ENCODE measurements at places on chromosomes 13 and 19.

DNA sequence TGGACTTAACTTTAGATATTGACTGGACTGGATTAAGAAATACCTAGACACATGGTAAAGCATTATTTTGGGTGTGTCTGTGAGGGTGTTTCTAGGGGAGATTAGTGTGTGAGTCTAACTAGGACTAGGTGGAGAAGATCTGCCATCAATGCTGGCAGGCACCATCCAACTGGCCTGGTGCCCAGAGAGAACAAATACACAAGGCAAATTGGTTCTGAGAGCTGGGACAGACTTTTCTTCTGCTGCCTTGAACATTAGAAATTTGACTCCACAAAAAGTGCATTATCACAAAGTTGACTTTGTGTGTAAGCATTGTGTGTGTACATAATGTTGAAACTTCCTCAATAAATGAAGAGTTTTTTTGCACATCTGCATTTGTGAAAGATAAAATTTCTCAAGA is 522.1 kb downstream of the SUCLA2 start:
- DNase-seq: no peak

DNA sequence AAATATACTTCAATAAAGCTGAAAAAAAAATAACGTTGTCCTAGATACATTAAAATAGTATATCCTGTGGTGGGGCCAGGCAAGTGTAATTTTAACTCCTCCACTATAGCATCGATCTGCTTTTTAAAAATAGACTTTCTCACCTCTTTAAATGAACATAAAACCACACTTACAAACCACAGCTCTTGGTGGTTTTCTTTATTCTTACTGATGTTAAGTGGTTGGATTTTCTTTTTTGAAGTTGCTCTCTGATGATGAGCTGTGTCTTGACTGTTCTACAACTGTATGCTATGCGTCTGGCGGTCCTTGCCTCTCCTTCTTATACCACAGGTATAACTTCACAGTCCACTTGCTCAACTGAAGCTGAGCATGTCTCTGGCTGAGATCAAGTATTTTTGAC is 721.5 kb upstream of the KLHL1 start:
- DNase-seq: no peak

GRCh38 chr13:21071924-21072323 is 10.5 kb upstream of the LATS2 start:
- no peak for DNase-seq

GRCh38 chr19:18274781-18275356 is 617 bp upstream of the IQCN start:
- no peak for DNase-seq

DNA sequence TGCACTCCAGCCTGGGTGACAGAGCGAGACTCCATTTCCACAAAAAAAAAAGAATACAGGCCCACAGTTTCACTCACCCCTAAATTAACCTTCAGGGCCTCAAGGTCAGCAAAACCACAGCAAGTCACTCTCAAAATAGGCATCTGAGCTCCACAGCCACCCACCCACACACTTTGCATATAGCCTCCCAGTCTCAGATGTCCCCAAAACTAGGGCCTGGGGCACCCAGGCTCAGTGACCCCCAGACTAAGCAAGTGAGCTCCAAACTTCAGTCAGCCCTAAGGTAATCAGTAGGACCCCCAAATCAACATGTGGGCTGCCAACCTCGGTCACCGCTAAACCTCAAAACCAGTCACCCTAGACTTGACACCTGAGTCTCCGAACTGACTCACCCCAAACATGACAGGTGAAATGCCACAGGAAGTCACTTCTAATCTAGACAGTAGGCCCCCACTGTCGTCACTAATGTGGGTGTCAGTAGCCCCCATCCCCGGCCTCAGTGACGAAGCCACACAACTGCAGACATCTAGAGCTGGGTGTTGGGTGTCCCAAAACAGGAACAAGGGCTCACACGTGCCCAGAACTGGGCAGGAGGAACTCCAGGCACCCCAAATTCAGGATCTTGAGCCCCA is 13.9 kb downstream of the RABAC1 start:
- DNase-seq: peak; percentile 86

- DNase-seq: no peak
These were observed 45.1 kb upstream of the DOCK9 start for GRCh38 chr13:99022941-99023340.

GRCh38 chr19:43633520-43633919 is 6.1 kb downstream of the CADM4 start:
- no peak for DNase-seq

- DNase-seq: no peak
These were observed 504.8 kb downstream of the SLITRK1 start for GRCh38 chr13:83377491-83377890.

DNA sequence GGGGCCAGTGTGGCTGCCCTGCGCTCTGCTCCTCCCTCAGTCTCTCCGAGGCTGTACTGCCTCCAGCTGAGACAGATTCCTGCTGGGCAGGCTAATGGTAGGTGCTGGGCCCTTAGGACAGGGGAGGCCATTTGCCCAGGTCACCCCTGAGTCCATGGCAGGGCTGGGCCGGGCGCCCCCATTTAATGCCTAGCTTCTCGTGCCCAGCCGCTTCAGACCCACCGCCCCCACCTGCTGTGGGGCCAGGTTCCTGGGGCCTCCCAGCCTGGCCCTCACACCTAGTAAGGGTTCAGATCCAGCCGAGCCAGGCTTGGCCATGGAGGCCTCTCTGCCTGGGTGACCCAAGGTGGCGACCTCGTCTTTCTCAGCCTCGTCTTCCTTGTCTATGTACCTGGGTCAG is 17.8 kb downstream of the PIAS4 start:
- DNase-seq: no peak

DNA sequence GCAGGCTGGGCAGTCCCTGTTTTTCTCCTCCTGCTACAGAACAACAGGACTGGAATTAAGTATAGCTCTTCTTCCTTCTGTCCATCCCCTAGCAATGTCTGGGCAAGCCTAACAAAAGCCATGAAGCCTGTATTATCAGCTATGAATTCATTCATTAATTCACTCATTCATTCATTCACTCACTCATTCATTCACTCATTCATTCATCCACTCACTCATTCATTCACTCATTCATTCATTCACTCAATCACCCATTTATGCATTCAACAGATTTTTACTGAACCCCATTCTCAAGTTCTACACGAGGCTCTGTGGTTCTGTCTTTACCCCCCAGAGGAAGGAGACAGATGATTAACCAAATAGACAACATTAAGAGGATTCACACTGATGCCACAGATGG is 69.9 kb downstream of the CACNA1A start:
- DNase-seq: no peak

DNA sequence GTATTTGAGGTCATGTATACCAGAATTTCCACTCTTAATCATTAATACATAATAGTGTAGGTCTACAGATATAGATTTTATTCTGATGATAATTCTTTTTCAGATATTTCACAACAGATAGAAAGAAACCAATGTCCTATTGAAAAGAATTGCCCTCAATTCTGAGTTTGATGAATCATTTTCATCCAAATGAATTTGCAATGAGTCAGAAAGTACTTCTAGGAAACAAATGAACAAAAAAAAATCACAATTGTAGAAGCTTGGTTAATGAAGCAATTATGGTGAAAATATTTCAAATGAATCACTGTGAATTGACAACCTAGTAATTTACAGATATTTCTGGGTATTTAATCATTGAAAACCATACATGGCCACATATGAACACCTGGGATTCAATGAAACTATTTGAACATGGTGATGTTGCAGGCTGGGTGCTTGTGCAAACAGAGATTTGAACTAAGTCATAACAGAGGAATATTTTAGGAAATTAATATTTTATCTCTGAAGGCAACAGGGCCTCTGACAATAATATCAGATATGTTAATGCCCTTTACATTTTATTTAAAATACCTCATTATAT is 360.9 kb downstream of the SLITRK5 start:
- DNase-seq: no peak

GRCh38 chr13:26656919-26657318 is 99.4 kb downstream of the WASF3 start:
- no peak for DNase-seq

DNA sequence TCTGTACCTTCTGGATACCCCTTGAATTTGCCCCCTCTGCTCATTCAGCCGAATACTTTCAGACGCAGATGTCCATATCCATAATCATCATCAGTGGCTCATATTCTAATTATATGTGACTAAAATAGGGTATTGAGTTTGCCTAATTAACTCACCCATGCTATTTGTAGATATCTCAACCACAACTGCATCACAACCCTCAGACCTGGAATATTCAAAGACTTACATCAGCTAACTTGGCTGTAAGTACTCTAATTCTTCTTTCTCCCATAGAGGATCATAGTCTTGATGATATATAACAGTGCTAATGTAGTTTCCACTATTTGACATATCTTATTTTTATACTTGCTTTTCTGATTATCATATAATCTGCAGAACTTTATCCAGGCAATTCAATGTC is 35.8 kb downstream of the RXFP2 start:
- DNase-seq: no peak

GRCh38 chr13:40792284-40793051 is 3.1 kb downstream of the SLC25A15 start:
- no peak for DNase-seq

GRCh38 chr13:109131698-109132257 is 502.4 kb downstream of the MYO16 start:
- DNase-seq: no peak

DNA sequence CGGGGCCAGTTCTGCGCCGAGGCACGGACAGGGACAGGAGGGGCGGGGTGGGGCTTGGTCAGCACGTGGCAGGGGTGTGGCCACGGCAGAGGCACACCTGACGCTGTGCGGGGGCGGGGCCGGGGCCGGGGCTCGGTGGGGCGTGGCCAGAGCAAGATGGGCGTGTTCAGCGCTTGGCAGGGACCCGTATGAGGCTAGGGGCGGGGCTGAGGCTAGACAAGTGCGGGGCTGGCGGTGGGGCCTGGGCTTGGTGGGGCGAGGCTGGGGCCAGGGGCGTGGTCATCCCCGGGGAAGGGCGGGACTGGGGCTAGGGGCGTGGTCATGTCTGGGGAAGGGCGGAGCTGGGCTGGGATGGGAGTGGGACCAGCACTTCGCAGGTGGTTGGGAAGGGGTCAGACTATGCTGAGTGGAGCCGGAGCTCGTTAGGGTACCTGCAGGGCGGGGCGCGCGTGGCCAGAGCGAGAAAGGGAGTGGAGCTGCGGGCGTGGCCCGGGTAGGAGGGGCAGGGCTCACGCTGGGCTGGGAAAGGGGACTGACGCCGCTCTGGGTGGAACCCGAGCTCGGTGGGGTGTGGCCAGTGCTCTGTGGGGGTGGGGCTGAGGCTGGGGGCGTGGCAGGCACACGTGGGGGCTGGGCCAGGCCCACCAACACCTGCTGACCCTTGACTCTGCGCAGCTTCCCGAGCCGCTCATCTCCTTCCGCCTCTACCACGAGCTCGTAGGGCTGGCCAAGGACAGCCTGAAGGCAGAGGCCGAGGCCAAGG is 12.8 kb downstream of the POLR2E start:
- DNase-seq: peak; percentile 86

GRCh38 chr13:23899555-23899954 is 2.3 kb upstream of the C1QTNF9B start:
- DNase-seq: no peak

DNA sequence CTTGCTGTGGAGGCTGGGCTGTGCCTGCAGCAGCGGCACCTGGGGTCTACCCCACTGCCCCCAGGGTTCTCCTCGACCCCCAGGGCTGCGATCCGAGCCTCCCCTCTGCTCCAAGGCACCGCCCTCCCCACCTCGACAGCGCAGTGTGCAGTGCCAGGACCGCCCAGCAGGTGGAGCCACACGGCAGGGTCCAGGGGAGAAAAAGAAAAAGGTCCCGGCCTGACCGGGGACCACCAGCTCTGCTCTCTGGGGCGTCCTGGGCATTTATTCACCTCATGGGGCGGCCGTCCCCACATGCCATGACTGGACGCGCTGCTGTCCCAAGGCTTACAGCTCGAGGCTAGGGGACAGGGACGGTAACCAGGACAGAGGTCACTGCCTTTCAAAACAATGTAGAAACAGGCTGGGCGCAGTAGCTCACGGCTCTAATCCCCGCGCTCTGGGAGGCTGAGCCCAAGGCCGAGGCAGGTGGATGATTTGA is 10.6 kb downstream of the REXO1 start:
- DNase-seq: peak; percentile 51

DNA sequence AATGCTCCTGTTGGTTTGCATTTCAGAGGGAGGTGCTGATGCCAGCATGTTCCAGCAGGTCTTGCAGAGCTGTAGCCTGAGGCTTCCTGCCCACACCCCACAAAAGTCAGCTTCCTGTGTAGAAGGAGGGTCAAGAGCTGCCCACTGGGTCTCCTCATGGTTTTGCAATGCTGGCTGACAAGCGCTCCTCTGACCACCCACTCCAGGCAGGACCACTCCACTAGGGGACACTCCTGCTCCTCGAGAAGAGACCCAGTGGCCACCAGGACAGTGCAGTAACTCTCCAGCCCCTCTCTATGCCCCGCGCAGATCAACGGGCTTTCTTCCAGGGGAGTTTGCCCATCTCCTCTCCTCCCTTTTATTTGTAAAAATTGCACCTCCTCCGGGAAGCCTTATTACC is 72.9 kb upstream of the UQCRFS1 start:
- DNase-seq: no peak

GRCh38 chr19:13864046-13864666 is 12.8 kb upstream of the NANOS3 start:
- DNase-seq: no peak

DNA sequence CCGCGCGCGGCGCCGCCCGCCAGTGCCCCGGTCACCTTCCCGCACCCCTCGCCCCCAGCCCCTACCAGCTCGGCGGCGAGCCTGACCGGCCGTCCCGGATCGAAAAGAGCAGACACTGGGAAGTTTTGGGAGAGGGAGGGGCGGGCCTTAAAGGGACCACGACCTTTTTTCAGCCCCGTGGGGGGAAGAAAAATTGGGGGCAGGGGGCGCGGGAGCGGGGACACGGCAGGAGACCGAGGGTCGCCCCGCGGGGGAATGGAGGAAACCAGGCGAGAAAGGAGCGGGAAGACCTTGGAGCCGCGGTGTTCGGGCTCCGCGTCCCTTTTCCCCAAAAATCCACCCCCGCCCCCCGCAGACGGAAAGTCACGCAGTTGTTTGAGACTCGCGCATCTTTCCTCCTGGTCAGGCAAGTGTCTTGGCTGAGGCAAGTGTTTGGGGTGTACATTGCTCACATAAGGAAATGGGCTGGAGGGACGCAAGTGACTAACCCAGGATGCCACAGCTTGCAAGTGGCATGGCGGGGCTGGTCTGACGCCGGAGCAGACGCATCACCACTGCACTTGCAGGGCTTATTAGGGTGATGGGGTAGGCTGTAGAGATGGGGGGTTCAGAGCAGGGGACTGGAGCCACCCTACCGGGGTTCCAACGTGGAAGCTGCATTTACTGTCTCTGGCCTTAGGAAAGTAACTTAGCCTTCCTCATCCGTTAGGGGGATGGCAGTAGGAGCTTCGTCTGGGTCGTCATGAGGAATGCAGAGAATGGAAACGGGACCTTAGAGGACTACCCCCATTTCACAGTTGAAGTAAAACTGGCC is 2.7 kb upstream of the HNRNPL start:
- peak; percentile 51 for DNase-seq

GRCh38 chr19:17831419-17831888 is 10.1 kb upstream of the INSL3 start:
- no peak for DNase-seq

DNA sequence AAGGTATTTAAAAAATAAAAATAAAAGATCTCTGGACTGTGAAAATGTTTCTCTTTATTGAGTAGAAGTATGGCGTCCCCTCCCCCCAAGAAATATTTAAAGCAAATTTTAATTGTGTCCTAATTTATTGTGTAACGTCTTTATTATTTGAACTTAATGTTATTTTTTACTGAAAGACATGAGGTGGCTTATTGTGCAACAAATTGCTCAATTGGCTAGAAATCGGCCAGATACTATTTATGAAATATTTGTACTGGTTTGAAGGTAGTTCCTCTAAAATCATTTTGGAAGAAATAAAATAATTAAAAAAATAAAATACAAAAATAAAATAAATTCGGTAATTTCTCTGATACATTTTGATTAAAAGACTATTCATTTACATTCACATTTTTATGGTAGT is 162.3 kb downstream of the DACH1 start:
- no peak for DNase-seq
